Activated gamma-delta T cell treated with anti-CD3 and anti-CD28 coated beads, Interleukin-2, amount 50 U/mL, for 16 hours (primary cell): ENCODE measurements at places on chromosomes 4 and X.

- no peak for DNase-seq
Measured at GRCh38 chr4:115489279-115489678, 375.9 kb upstream of the NDST4 start.

GRCh38 chr4:37781131-37781455 lies 45.4 kb upstream of the PGM2 start:
- DNase-seq: no peak

DNA sequence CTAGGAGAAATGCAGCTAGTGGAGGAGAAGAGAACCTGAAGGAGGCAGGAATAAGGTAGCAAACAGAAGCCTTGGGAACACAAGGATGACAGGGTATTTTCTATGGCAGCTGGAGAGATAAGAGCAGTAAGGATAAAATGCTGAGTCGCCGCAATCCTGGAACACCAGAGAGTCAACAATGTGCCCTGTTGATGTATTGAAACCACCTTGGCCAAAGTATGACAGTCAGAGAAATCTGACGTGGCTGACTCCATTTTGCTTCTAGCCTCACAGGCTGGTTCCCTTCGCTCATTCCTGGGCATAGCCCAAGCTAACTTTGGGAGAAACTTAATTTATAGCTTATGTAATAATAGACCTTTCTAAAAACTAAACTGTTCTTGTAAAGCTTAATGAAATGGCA lies 56.6 kb upstream of the C4orf54 start:
- DNase-seq: no peak

DNA sequence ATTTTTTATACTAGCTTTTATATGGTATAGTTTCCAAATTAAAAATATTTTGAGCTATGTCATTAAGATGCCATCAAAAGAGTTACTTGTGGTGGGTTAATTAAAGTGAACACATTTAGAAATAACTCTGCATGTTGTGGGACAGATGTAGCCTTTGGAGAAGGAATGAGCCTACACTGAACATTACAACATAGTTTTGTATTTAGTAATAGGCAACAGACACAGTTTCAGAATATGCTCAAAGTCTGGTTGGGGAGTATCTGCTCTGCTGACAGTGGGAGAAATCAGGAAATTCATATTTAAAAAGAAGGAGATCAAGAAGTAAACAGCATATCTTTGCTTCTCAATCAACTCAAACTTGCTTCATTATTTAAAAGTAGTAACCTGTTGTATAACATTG lies 23.7 kb downstream of the EMCN start:
- DNase-seq: no peak
